ENCODE measurements at places on chromosomes 16 and 17.

DNA sequence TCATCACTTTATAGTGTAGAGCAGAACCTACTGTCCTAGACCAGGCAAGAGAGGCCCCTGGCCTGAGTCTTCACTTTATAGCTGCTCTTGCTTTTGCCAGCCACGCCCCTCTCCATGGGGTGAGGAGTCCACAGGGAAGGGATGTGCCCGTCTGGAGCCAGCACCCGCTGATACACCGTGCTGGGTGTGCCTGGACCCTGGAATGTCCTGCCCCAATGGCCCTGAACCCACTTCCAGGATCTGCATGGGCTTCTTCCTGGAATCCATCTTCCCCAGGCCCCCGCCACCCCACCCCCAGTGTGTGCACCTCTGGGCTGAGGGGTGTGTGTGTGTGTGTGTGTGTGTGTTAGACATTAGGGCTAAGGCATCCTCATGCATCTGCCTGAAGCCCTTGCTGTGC lies 44.9 kb downstream of the MEOX1 start:
- DNase-seq: no peak

GRCh38 chr17:33623841-33624240 lies 330.7 kb upstream of the ASIC2 start:
- no peak for DNase-seq

DNA sequence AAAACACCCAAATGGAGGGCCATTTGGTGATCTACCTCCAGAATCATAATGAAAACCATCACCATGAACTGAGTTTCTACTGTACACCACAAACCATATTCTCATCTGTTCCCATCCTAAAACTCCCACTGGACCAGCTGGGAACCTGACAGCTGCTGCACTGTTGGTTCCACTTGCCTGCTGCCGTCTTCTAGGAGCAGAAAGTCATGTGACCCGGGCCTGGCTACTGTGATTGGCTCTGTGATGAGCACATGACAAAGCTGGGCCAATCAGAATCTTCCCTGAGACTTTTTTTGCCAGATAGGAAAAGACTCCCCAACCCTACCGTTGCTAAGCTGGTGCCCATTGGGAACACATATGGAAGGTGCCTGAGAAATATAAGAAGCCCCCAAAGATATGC lies 264.2 kb downstream of the MRTFB start:
- no peak for DNase-seq

DNA sequence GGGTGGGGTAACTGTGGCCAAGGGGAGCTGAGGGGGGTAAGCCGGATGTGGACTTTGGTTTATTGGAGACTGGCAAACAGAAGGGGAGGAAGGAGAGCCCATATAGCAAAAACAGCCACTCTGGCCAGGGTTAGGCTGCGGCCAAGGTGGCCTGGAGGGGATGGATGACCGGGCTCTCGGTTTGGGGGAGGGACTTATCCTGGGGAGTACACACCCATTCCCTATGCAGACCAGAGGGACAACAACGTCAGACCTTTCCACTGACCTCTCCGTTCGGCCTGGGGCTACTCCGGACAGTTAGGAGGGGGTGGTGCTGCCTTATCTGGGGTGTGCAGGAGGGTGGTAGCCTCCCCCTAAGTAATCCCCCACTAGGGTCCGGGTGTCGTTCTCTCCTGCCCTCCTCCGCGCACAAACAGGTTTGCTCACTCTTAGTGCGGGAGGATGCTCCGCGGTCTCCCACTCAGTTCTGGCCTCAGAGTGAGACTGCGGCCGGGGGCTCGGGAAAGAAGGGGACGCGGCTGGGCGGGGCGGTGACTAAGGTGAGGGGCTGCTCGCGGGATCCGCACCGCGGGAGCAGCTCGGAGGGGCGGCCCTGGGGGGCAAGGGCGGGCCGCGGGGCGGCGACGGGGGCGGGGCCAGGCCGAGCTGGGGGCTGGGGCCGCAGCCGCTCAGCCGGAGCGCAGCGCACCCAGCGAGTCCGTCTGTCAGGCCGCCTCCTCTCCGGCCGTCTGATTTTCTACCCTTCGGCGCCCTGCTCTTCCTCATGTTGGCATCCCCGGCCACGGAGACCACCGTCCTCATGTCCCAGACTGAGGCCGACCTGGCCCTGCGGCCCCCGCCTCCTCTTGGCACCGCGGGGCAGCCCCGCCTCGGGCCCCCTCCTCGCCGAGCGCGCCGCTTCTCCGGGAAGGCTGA lies at the start of gene WNK4:
Gene WNK4 (plus strand): TSS at position 675 of the 915 bp plus-strand sequence. CDS start 89 bp downstream, at position 764.
- no peak for DNase-seq

DNA sequence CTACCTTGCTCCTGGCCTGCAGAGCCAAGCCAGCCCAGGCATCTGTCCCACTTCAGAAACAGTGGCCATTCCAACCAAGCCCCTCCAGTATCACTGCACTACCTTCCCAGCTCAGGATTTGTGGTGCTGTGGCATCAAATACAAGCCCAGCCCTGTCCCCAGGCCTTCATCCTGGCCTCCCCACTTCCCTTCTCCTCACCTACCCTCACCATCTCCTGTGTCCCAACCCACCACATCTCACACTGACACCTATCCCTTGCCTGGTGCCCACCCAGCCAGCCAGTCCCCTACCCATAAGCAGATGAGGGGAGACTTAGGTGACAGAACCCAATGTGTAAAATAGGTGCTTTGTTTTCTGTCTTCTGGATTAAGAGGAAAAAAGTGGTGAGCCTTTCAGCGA lies 66.0 kb upstream of the CDH5 start:
- no peak for DNase-seq

GRCh38 chr16:1920727-1921171 lies 2.5 kb upstream of the HS3ST6 start:
- DNase-seq: no peak

DNA sequence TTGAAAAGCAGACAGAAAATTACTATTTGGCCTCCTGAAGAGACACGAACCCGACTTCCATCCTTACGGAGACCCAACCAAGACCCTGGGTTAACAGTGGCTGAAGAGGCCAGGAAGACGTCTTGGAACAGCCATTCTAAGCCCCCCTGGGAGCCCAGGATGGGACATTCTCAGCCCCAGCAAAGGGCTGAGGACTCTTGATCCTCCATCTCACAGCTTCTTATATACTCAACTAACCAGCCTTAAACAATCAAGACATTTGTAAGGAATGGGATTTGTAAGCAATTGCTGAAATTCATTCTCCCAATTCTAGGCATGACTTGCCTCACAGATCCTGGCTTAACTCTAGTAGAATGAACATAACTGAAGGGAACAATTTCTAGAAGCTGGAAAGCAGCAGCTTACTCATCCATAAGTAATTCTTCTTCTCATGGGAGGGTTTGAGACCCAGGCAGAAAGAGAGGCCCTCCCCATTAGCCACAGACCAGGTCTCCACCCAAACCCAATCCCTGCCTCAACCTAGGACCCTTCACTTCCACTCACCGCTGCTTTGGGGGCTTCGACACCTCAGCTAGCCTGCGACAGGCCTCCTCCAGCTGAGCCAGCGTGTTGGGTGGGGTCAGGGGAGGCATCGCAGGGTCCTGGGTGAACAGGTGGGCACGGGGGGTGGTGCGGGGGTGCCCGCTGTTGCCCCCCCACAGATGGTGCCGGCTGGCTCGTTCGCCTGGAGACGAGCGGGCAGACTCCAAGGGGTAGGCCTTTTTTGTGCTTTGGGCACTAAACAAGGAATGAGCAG lies 25.5 kb downstream of the AXIN2 start:
- no peak for DNase-seq

DNA sequence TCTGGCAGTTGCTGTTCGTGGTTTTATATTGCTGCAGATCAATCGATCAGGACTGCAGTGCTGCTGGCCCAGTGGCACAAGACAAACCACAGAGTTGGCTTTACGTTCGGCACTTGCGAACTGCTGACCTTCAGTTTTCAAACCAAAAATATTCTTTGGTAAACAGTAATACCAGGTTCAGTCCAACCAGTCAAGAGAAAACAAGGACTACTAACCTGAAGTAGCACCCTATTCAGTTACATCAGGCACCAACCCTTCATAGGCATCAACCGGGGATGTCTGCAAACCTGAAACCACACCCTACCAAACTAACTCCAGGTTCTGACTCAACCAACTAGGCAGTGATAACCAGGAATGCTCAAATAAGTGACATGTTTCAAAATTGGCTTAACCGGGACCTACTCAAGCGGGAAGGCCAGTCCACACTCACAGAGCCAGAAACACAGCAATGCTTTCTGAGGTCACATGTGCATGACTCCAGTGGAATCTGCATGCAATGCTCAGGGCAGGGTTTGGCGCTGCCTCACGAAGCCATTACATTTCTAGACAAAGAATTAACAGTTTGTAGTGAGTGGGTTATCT lies 91.1 kb downstream of the SMG6 start:
- no peak for DNase-seq

- DNase-seq: no peak
Observed at GRCh38 chr17:77188084-77189066, 47.6 kb downstream of the SEC14L1 start.

- DNase-seq: no peak
Observed at GRCh38 chr17:7912927-7913524, 3.1 kb downstream of the RNF227 start.

GRCh38 chr17:31448467-31449077 lies 57.1 kb downstream of the RAB11FIP4 start:
- DNase-seq: no peak

GRCh38 chr17:30091121-30091670 lies 25.4 kb upstream of the NSRP1 start:
- DNase-seq: no peak

DNA sequence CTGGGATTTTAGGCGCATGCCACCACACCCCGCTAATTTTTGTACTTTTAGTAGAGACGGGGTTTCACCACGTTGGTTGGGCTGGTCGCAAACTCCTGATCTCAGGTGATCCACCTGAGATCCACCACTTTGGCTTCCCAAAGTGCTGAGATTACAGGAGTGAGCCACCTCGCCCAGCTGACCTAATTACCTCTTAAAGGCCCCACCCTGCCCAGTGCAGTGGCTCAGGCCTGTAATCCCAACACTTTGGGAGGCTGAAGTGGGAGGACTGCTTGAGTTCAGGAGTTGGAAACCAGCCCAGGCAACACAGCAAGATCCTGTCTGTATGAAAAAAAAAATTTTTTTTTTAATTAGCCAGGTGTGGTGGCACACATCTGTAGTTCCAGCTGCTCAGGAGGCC lies 2.9 kb upstream of the COASY start:
- no peak for DNase-seq

DNA sequence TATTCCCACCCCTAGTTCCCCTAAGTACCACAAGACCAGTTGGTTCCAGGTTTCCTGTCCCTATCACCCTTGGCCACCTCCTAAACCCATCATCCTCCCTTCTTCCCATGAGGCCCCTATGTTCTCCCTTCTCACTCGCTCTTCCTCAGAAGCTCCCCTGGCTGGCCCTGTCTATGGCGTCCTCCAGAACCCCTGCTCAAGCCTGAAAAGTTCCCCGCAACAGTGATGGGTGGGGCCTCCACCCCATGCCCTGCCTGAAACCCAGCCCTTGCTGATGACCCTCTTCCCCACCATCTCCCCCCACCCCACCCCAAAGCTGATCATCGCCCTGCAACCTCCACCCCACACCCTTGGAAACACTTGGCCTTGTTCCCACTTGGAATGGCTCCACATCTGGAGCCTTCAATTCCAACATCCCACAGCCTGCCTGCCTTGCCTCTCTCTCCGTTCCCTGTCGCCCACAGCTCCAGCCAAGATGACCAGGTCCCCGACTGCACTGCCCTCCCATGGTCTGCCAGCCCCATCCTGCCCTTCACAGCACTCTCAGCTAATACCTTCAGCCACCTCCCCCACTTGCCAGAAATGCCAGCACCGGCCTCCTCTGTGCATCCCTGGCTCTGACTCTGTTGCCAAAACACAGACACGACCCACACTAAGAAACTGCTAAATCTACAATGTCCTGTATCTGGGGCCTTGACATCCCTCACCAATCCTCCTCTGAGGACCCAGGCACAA lies 10.5 kb downstream of the OSBPL7 start:
- no peak for DNase-seq

GRCh38 chr16:70743791-70744190 lies 57.2 kb downstream of the VAC14 start:
- no peak for DNase-seq

GRCh38 chr17:4891411-4892410 lies 7.6 kb upstream of the C17orf107 start:
- no peak for DNase-seq

- no peak for DNase-seq
Observed at GRCh38 chr16:22692034-22692433, 121.9 kb upstream of the HS3ST2 start.

- DNase-seq: no peak
Observed at GRCh38 chr17:6508519-6509030, 47.8 kb downstream of the PITPNM3 start.

GRCh38 chr17:8955021-8955959 lies 10.2 kb downstream of the PIK3R5 start:
- DNase-seq: no peak

- no peak for DNase-seq
Observed at GRCh38 chr17:76000016-76000754, 470 bp upstream of the CDK3 start.

GRCh38 chr16:3155181-3155580 lies 20.4 kb downstream of the ZNF213 start:
- DNase-seq: no peak

All from caudate nucleus (tissue), 63 donors.